ENCODE measurements at places on chromosomes 5 and 9.

DNA sequence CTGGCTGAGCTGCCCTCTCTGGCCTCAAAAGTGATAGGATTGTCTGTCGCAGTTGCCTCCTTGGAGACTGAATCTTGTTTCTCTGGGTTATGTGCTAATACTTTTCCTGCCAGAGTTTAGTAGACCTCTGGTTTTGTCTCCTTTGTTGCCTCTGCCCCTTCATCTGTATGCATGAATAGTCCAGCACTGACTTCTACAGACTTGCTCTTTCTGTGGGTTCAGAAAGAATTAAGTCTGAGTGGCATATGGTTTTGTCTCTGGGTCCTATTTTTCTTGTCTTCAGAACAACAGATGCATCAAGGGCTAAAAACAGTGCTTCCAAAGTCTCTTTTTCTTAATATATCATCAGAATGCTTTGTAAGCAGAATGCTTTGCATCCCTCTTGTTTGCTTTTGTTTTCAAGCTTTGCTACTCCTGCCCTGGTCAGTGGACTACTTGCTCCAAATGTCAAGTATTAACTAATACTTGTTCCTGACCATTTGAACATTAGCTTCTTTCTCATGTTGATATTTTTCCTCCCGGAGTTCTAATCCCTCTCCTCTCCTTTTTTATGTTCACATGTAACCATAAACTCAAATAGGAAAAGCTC lies 131.7 kb downstream of the UNC13B start:
- DNase-seq = no peak

GRCh38 chr9:6788162-6789016 lies 30.6 kb downstream of the KDM4C start:
- DNase-seq = no peak

GRCh38 chr5:154087260-154087659 lies 48.5 kb downstream of the MFAP3 start:
- DNase-seq = no peak

DNA sequence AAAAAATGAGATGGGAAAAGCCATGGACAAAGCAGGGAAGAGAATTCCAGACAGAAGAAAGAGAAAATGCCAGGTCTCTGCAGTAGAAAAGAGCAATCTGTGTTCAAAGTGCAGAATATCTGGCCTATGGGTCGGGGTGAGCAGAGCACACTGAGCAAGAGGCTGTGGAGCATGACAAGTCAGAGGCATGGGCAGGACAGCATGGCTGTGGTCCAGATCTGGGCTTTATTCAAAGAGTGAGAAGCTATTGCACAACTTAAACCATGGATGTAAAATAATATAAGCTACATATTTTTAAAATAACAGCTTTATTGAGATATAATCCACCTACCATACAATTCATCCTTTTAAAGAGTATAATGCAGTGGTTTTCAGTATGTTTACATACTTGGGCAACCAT lies 133.1 kb upstream of the SPDL1 start:
- no peak for DNase-seq

DNA sequence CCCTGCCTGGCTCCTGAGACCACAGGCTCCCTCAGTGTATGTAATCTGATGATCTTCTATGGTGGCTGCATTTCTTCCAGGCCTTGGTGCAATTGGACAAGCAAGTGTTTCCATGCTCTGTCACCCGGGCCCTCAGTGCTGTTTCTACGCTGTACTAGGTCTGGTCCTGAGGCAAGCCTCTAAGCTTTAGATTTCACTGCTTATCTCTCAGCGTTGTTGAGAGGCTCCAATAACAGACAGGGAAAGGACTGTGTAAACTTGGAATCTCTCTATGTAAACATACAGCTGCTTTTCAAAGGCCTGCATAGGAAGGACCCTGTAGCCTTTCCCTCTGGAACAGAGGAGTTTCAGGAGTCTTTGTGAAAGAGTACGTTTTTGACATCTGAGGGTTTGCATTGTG lies 38.6 kb upstream of the NFIB start:
- DNase-seq = no peak

DNA sequence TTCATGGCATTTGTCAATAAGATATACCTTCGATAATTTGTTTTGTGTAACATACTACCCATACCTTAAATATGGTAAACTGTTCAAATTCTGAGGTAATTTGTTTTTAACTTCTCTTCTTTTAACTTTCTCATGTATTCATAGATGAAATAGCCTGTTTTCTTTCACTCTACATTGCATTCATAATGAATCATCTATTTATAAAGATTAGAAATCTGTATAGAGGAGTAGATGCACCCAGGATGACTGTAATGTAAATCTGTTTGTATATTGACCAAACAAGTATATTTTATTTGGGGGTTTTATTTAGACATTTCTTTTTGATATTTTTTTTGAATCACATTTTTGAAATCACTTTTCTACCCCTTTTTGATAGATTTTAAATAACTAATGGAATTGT lies 144.6 kb downstream of the CD180 start:
- DNase-seq = no peak

DNA sequence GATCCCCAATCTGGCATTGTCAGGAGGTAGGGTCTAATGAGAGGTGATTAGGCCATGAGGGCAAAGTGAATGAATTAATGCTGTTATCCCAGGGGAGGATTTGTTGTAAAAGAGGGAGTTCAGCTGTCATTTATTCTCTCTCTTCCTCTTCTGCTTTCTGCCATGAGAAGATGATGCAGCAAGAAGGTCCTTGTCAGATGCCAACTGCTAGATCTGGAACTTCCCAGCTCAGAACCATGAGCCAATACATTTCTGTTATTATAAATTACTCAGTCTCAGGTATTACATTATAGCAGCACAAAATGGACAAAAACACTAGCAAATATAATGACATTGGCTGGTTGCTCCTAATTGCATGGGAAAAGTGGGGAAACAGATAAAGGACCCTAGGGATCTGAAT lies 15.6 kb upstream of the BICD2 start:
- DNase-seq = no peak
